Glomerular endothelial cell (primary cell): ENCODE measurements at places on chromosomes 3 and 15. TPM values are rescaled to one million over a fixed set of nuclear protein-coding genes. Genes with fewer than 3 reads are reported as not detected.

Gene BCL2A1
- not detected in 2 replicates for total RNA-seq

Gene IL12A
- total RNA-seq, result 4.6 and 6.0 TPM in 2 replicates

Gene ADAMTSL3
- total RNA-seq, result 0.35 and 1.2 TPM in 2 replicates

Gene GPD1L
- total RNA-seq, result 8.3 and 9.2 TPM in 2 replicates

Gene TMEM44
- 48.8 and 76.5 TPM in 2 replicates for total RNA-seq
